Stimulated activated CD8-positive, alpha-beta memory T cell treated with anti-CD3 and anti-CD28 coated beads, Interleukin-4, amount 100 ng/mL, for 4 hours (primary cell): ENCODE measurements at places on chromosomes 3 and 15.

DNA sequence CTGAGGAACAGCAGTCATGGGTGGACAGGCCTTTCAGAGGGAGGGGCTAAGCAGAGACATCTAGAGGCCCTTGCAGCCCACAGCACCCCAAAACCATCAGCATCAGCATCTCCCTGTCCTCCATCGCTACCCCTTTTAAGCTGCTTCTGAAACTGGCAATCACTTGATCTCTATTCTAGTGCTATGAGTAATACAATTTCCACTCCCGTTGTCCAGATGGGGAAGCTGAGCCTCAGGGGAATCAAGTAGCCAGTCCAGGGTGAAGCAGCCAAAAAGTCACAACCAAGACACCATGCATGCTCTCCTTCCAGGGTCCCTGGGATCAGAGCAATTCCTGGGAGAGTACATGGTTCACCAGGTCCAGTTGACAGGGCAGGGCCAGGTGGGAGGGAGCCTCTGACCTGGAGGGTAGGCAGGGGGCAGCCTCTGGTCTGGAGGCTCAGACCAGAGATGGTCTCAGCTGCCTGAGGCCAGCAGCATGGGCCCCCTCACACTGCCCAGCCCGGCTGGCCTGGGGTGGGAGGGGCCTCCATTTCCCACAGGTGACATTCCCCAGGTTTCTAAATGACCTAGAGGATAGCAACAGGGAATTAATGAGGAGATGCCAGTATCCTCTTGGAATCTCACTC, 30.0 kb downstream of the KLHL25 start:
- DNase-seq = no peak

- DNase-seq = no peak
Observed at GRCh38 chr3:65677486-65678010, 361.2 kb downstream of the MAGI1 start.

DNA sequence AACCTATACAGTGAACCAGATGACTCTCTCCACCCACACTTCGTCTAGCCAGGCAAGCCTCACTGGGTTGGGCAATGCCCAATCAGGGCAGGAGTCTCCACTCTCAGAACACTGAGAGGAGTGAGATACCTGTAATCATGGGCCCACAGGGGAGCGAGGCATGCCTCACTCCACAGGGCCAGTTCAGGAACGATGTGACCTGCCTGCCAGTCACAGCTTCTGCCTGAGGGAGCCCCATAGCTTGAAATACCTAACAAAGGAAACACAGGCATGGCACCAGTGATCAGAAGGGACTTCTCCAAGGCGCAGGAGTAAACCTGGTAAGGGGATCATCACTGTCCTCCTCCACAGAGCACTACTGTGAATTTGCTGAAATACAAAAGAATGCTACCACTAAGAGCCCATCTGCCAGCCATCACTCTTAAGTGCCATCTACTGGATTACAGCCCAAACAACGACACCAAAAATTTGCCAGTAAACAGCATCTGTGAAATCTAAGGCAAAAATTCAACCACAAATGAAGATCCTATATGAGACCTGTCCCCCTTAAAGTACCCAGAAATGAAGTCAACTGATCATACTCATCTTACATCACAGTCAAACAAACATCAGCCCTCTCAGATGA, 689.9 kb upstream of the SEMA6D start:
- DNase-seq = no peak

DNA sequence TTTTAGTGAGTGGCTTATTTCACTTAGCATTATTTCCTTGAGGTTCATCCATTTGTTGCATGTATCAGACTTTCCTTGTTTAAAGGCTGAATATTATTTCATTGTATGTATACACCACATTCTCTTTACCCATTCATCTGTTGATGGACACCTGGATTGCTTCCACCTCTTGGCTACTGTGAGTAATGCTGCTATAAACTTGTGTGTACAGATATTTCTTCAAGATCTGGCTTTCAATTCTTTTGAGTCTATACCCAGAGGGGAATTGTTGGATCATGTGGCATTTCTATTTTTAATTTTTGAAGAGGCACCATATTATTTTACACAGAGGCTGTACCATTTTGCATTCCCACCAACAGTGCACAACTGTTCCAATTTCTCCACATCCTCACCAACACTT, 313.5 kb downstream of the RPLP1 start:
- DNase-seq = no peak

GRCh38 chr15:71841563-71841962, 31.2 kb downstream of the NR2E3 start:
- DNase-seq = no peak

DNA sequence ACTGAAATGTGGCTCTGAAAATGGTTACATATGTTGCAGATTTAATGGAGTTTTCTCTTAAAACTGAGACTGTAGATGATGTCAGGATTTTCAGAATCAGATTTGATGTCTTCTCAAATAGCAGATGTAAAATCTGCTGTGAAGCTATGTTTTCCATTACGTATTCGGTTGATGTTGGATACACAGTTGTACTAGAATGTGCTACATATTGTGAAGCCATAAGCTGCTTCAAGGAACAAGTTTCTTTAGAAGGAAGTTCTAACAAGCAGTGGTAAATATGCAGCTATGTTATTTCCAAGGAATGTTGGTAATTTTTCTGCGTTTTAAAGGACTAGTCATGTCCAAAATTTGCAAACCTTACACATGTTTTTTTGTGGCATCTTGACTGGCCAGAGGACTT, 197.7 kb downstream of the RBMS3 start:
- DNase-seq = no peak

- no peak for DNase-seq
Observed at GRCh38 chr15:78083687-78084448, 6.4 kb upstream of the TBC1D2B start.

DNA sequence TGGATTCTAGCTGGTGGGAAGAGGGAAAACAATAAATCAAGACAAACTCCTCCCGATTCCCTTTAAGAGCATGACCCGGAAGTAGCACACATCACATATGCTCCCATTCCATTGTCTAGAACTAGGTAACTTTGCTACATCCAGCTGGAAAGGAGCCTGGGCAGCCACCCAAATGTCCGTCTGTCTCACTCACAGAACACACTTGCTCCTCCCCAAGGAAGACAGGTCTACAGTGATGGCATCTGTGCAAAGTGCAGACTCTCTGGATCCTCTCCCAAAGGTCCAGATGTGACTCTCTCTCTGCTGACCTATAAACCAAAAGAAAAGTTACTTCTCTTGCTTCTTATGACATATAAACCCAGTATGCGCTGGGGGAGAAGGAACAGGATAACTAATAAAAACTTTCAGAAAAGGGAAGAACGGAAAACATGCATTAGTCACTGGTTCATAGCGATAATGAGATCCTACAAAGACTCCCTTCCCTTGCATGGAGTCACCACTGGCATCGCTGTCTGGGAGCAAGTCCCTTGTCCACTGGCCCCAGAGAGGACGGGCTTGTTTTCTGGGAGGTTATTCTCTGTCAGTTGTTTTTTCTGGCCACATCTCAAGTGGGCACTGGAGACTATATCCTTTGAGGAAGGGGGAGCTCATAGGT, 29.8 kb upstream of the EPHB3 start:
- no peak for DNase-seq

DNA sequence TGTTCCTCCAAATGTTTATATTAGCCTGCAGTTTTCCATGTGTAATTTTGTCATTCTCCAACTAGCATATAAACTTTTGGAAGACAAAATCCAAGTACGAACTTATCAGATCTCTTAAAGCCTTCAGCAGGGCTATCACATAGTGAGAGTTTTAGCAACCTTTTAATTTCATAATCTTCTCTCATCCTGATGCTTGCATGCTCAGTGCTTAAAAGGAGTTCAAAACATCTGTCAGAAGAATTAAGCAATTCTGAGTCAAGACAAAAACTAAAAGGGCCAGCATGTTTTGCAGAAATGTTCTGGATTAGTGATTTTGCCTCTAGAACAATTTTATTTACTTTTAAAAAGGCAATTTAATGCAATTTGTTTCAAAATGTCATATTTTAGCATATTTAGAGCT, 73.4 kb upstream of the SLC2A2 start:
- DNase-seq = no peak

- DNase-seq = no peak
Observed at GRCh38 chr3:70829092-70829491, 516.7 kb upstream of the MDFIC2 start.

DNA sequence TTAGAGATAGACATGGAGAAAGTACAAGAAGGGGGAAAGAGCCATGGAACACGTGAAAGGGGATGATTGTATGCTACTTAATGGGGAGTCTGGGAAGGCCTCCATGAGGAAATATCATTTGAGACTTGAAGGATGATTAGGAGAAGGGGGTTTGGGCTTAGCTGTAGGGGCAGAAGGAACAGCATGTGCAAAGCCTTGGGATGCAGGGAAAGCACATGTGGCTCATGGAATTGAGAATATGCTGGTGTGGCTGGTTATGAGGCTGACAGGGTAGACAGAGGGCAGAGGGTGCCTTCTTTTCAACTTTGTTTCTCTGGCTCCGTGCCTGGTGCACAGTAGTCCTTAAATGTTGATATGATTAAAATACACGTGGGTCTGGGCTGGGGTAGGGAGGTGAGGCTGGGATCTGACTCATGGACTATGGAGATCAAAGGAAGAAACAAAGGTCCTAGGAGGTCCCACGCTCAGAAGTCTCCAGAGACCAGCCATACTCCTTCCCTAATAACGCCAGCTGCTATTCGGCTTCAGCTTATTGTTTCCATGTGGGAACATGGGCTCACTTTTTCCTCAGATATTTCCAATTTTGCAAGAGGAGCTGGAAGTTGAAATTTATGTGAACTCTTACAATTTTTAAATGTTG, 1.1 kb downstream of the GTF2E1 start:
- no peak for DNase-seq

DNA sequence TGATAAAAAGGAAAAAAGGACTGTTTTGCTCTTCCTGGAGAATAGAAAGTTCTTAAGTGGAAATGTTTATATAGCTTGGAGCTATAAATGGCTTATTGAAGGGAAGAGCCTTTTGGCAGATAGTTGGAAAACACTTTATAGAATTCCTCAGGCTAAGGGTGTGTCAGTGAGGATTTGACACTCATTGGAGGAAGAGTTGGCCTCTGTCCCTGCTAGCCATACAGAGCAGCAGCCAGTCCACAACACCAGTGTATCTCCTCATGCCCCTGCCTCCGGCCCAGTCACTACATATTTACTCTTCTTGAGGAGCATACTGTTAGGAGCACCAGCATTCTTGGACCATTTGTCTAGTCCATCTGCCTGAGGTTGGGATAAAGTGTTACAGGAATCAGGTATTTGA, 36.2 kb downstream of the KLHL18 start:
- DNase-seq = no peak

GRCh38 chr15:96670389-96670788, 339.9 kb downstream of the NR2F2 start:
- DNase-seq = no peak
